GM03348 (cell line): ENCODE measurements at places on chromosomes 1 and 21.
A peak's percentile ranks its signal among the peaks of the same experiment; 100 is the strongest.

DNA sequence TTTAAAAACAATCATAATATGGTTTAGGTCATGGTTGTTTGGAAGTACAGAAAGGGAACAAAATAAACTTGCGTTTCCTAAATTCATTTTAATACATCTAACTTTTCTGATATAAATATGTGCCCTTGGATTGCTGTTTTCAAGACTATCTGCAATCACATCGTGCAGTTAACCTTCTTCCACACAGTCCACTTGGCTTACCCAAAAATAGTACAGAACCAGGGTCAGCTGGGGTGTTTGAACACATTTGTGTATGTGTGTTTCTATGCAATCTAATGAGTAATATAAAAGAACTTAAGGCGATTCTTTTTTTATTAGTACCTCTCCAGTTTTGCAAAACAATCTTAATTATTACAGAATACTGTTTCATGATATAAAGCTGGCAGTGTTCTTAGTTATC is 19.9 kb downstream of the SAMSN1 start:
- DNase-seq: no peak

- DNase-seq: no peak
Observed at GRCh38 chr21:32113486-32113885, 165.4 kb downstream of the MIS18A start.

DNA sequence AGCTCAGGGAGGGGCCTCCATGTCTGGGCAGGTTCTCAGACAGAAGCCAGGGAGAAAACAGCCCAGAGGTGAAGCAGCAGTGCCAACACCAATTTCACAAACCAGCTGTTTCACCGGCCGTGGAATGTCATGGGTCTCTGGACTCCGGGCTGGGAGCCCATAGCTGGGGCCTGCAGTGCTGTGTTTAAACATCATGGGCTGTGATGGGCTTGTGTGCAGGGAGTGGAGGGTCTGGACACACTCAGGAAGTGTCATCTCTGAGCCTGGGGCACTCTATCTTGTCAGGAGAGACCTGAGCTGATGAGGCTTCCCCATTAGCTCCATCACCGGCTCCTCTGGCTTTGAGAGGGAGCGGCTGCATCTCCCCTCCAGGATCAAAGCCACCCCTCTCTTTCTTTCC is 173.6 kb upstream of the IGSF21 start:
- no peak for DNase-seq

DNA sequence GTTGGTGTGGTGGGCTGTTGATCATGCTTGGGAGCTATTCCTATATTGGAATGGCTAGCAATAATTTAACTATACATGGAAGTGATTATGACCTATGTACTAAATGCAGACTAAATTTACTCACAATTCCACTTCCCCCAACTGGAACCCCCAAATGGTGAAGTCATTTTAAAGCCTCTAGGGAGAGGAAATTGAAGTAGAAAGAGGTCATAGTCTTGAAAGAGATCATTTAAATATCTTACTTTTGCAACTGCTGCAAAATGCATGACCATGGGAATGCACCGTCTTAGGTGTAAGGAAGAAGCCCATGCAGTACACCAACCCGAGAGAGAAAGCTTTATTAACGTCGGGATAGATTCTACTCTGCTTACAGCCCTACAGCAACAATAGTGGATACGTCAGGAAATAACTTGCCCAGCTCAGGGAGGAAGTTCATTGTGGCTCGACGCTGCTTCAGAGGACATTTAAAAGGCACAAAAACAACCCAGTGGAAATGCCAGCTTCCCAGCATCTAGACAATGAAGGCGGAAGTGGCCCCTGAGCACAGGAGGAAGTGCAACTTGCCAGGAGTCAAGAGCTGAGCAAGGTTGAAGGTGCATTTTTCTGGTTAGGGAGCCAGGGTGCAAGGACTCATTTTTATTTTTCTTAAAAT is 26.5 kb downstream of the CYYR1 start:
- DNase-seq: no peak

DNA sequence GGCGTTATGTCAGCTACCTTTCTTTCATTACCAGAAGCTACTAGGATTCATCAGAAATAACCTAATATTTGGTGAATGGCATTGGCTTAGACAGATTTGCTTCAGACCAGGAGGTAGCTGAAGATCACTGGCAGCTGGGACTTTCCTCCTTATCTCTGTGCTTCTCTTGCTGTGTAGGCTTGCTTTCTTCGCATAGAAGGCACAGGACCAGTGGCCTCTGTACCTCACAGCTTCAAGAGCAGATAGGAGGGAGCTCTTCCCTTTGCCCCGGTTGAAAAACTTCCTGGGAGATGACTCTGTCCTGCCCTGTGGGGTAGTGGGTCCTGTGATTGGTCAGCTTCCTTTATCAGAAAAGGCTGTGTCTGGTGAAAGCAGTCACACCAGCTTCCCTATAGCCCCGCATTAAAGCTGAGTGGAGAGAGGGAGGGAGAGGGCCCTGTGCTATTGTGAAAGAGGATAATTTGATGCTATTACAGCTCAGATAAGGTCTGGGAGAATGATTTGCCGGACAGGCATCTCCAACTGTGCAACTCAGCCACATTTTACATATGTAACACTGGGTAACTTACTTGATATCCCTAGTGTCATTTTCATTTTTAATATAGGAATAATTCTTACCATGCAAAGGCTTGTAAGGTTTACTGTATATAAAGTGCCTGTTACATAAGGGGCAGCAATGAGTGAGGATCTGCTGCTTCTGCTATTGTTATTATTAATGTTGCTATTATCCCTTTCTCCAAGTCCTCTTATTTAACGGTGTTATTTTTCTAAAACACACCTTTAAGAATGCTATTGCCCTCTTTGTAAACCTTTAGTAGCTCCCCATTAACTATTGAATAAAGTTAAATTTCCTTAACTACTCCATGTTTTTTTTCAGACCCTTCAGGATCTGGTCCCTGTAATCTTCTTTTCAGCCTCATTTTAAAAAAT is 31.6 kb downstream of the OSBPL9 start:
- peak; percentile 38 for DNase-seq

DNA sequence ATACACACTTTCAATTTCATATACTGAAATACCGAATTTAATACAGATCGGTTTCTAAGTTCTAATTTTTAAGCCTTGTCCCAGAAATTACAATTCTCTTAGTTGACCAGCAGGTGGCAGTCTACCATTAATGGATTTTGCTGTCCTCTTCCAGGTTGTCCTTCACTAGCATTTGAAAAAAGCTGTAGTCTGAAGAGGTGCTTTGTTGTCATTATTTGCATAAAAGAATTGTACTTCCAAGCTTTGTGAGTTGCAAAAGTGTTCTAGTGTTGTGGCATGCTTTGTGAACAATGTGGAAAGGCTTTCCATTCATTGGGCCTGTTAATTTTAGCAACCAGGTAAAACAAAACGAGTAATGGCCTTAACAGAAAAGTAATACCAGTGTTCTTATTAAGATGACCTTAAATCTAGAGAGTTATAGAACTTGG is 193.6 kb downstream of the RPS6KC1 start:
- DNase-seq: peak; percentile 49
